ENCODE measurements at places on chromosomes 3 and 15.

- no peak for DNase-seq
These were observed 2.9 kb downstream of the SLC22A13 start for GRCh38 chr3:38268522-38268921.

- DNase-seq = no peak
These were observed 156.9 kb downstream of the ZNF621 start for GRCh38 chr3:40681658-40682055.

- no peak for DNase-seq
These were observed 12.1 kb upstream of the RAD18 start for GRCh38 chr3:8975081-8976020.

GRCh38 chr3:126927846-126928245 lies 55.1 kb upstream of the PLXNA1 start:
- DNase-seq = no peak

DNA sequence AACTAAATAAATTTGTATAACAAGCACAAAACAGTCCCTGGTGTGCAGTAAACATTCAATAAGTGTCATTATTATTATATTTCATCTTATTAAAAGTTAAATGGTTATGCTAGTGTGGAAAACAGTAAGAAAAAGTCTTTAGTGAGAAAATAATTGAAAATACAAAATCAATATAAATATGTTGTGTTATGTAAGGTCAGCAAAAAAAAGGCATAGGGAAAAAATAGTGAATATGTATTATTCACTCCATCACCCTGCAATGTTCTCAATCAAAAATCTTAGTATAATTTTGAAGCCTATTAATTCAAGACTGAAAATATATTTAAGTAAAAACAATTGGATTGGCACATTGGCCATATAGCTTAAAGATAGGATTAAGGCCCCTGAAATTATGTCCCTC lies 63.3 kb upstream of the KCNMB2 start:
- DNase-seq = no peak

- DNase-seq = no peak
These were observed 501.8 kb downstream of the ZPLD1 start for GRCh38 chr3:102936511-102937045.

DNA sequence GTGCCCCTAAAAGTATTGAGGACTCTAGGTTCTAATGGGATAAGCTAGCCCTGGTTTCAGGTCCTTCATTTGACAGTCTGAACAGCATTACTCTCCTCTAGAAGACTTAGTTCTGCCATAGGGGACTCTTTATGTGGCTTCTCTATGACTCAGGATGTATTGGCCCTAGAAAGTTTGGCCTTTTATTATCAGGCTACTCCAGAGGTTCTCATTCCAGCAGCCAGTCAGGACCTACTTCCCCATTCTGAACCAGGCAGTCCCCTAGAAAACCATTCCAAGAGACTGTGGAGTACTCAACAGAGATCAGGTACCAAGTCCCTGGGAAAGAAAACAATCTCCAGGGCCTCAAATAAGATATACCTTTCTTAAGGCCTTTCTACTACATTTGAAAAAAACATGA lies 157.9 kb upstream of the TSPAN3 start:
- DNase-seq = no peak

- DNase-seq = no peak
These were observed 785.4 kb upstream of the ROBO1 start for GRCh38 chr3:80553211-80553610.
